ENCODE measurements at places on chromosomes 6 and 20. TPM values are rescaled to one million over a fixed set of nuclear protein-coding genes. Genes with fewer than 3 reads are reported as not detected.

The FOXC1 gene
- 2.3 TPM for total RNA-seq

The MROH8 gene
- total RNA-seq, result 3.9 TPM

The BPIFA1 gene
- total RNA-seq, result 28.4 TPM

The SLC26A8 gene
- 1.2 TPM for total RNA-seq

The BACH2 gene
- 6.3 TPM for total RNA-seq

The BCAS1 gene
- total RNA-seq, result 2.8 TPM

The FRS3 gene
- 5.9 TPM for total RNA-seq

DNA sequence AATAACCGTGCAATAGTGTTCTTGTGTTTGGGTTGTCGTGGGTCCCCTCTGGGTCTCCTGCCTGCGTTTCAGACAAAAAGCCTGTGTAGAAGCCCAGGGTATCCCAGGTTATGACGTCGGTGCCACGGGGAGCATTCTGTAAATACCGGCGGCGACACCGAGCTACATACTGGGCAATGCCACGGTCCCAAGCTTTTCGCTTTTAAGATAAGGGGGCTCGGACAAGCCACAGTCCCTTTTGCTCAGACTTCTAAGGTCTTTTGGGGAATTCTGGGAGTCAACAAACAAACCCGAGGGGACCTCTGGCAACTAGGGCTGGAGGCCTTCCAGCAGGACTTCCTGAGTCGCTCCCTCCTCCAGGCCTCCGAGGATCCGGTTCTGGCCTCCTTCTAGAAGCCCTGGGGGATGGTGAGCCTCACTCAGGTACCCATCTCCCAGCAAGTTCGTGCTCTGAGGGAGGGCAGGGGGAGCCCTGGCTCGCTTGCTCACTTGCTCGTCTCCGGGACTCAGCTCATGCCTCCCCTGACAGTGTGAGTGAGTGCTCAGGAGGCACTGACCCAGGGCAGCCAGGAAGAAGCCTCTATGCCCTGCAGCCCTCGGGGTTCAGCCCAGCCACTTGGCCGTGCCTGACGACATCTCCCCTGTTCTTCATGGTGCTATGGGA is 62.4 kb upstream of the MRPS10 start:
- no peak for DNase-seq
- H3K27me3 ChIP-seq, result no peaks in the 10 kb centered on the region
- peak overlapping the region; percentile 49 for H3K27ac ChIP-seq
- no peak overlapping the region for H3K4me3 ChIP-seq

DNA sequence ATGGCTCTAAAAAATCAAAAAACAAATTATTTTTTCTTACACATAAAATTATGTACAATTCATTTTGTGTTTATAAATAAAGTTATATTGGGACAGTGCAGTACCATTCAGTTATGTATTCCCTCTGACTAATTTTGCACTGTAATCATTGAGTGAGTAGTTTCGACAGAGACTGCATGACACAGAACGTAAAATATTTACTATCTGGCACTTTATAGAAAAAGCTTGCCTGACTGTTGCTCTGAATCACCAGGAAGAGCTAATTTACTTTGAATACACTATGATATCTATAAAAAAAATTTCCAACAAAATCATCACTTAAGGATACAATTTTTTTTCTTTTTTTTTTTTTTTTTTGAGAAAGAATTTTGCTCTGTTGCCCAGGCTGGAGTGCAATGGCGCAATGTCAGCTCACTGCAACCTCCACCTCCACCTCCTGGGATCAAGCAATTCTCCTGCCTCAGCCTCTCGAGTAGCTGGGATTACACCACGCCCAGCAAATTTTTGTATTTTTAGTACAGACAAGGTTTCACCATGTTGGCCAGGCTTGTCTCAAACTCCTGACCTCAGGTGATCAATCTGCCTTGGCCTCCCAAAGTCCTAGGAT is 11.0 kb upstream of the KHDC1L start:
- H3K27me3 ChIP-seq, result no peaks in the 10 kb centered on the region
- no peaks in the 10 kb centered on the region for H3K4me1 ChIP-seq
- no peaks in the 10 kb centered on the region for H3K36me3 ChIP-seq
- H3K27ac ChIP-seq, result no peak overlapping the region
- DNase-seq, result no peak

DNA sequence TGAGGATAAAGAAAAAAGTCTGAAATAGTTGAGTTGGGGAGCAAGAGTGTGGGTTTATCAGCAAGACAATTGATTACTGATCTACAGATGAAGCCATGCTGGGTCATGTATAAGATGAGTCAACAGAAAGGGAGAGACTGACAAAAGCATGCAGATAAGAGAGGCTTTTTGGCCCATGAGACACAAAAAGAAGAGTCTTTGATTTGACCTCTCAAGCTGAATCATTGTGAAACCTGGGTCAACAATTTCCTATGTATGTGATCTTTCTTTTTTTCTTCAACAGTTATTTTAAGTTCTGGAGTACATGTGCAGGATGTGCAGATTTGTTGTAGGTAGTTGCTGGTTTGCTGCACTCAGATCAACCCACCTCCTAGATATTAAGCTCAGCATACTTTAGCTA is 15.9 kb downstream of the RIMS1 start:
- no peak overlapping the region for H3K4me3 ChIP-seq
- no peak for DNase-seq
- H3K36me3 ChIP-seq, result no peaks in the 10 kb centered on the region
- H3K4me1 ChIP-seq, result no peaks in the 10 kb centered on the region
- no peaks in the 10 kb centered on the region for H3K27me3 ChIP-seq

- no peaks in the 10 kb centered on the region for H3K36me3 ChIP-seq
- H3K27me3 ChIP-seq, result no peaks in the 10 kb centered on the region
- no peak overlapping the region for H3K4me3 ChIP-seq
- H3K27ac ChIP-seq, result no peak overlapping the region
- no peaks in the 10 kb centered on the region for H3K4me1 ChIP-seq
- no peak for DNase-seq
Measured at GRCh38 chr6:117459204-117459944, 23.1 kb upstream of the DCBLD1 start.

- H3K27me3 ChIP-seq, result no peaks in the 10 kb centered on the region
- DNase-seq, result no peak
- H3K36me3 ChIP-seq, result no peaks in the 10 kb centered on the region
- H3K4me1 ChIP-seq, result no peaks in the 10 kb centered on the region
Measured at GRCh38 chr6:165223736-165224135, 85.7 kb downstream of the C6orf118 start.

- peak overlapping the region; percentile 70 for H3K27ac ChIP-seq
- peak overlapping the region; percentile 39 for H3K4me3 ChIP-seq
- peak; percentile 72 for DNase-seq
- H3K27me3 ChIP-seq, result no peaks in the 10 kb centered on the region
Measured at GRCh38 chr6:30935018-30935417, 3.0 kb upstream of the SFTA2 start.

- DNase-seq, result peak; percentile 73
- no peak overlapping the region for H3K27ac ChIP-seq
- peaks cover 95% of the 10 kb centered on the region for H3K27me3 ChIP-seq
- H3K4me1 ChIP-seq, result peaks cover 34% of the 10 kb centered on the region
- no peaks in the 10 kb centered on the region for H3K36me3 ChIP-seq
Measured at GRCh38 chr6:30463651-30464618, 25.4 kb upstream of the HLA-E start.

- DNase-seq, result no peak
- H3K4me3 ChIP-seq, result no peak overlapping the region
- peaks cover 36% of the 10 kb centered on the region for H3K36me3 ChIP-seq
- no peaks in the 10 kb centered on the region for H3K4me1 ChIP-seq
Measured at GRCh38 chr6:34979218-34979617, 90.2 kb downstream of the ANKS1A start.

GRCh38 chr20:19560881-19561480 is 197.1 kb upstream of the RIN2 start:
- no peak overlapping the region for H3K27ac ChIP-seq
- no peaks in the 10 kb centered on the region for H3K36me3 ChIP-seq
- H3K4me1 ChIP-seq, result no peaks in the 10 kb centered on the region
- H3K4me3 ChIP-seq, result no peak overlapping the region

DNA sequence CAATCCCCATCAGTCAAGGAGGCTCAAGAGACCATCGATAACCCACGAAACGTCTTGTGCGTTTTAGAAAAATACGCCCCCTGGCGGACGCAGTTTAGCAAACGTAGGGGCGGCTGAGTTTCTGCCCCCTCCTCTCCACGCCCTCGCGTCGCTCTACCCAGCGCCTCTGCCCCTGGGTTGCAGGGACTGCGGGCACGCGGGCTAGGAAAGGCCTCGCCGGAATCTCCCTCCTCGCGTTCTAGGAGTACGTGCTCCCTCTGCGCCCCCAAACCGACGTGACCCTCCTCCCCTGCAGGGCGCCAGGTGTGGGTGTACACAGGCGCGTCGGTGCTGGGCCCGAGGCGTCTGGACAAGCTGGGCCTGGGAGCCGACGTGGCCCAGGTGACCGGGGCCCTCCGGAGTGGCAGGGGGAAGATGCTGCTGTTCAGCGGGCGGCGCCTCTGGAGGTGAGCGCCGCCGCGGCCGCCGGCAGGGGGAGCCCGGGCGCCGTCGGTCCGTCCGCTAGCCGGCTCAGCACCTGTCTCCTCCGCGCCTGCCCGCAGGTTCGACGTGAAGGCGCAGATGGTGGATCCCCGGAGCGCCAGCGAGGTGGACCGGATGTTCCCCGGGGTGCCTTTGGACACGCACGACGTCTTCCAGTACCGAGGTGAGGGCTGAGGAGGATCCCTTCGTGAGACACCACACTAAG is 5.3 kb downstream of the MMP9 start:
- DNase-seq, result peak; percentile 70
- peak overlapping the region; percentile 24 for H3K4me3 ChIP-seq
- peaks cover 85% of the 10 kb centered on the region for H3K27me3 ChIP-seq
- no peaks in the 10 kb centered on the region for H3K36me3 ChIP-seq

GRCh38 chr20:38706509-38706908 is 17.8 kb upstream of the SLC32A1 start:
- DNase-seq, result no peak
- no peak overlapping the region for H3K4me3 ChIP-seq
- H3K36me3 ChIP-seq, result no peaks in the 10 kb centered on the region
- no peak overlapping the region for H3K27ac ChIP-seq
- no peaks in the 10 kb centered on the region for H3K4me1 ChIP-seq
